ENCODE measurements at places on chromosomes 12 and 14.

DNA sequence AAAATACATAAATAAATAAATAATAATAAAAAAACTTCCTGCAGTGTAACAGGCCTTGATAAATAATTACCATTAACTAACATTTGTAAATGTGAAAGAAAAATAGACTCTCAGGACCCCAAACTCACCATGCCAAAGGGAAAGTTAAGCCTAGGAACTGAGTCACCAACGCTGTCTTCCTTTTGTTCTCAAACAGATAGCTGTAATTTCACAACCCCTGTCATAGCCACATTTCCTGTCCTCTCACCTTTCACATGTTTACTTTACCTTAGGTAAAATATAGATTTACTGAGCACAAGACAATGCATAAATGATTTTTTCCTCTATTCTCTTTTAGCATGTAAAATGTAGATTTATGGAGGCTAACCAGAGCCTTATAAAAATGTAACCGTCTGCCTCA lies 35.9 kb upstream of the CHST11 start:
- DNase-seq = no peak

DNA sequence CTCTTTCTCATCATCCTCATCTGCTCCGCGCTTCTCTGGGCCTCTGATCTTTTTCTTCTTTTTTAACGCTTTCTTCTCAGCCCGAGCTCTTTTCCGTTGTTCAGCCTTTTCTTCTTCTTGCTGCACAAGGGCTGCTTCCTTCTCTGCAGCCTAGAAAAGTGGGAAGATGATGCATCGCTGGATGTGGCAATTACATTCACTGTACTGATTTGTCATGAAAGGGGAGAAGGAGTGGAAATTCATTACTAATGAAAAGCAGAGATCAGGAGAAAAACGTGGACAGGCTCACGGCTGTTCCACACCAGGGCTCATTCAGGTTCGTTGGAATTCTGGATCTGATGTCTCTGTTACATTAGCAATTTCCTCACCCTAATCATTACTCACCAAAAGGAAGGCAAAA lies 15.1 kb downstream of the FICD start:
- no peak for DNase-seq

DNA sequence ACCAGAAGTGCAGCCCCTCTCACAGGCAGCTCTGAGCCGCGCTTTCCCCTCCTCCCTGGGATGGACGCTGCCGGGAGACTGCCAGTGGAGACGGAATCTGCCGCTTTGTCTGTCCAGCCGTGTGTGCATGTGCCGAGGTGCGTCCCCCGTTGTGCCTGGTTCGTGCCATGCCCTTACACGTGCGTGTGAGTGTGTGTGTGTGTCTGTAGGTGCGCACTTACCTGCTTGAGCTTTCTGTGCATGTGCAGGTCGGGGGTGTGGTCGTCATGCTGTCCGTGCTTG lies 12.3 kb upstream of the TAMALIN start:
- DNase-seq = no peak

- no peak for DNase-seq
Observed at GRCh38 chr12:53218551-53219291, 11.7 kb upstream of the ITGB7 start.

GRCh38 chr14:63899953-63900352 lies 47.1 kb downstream of the SYNE2 start:
- no peak for DNase-seq

GRCh38 chr14:104888489-104889374 lies 23.7 kb downstream of the CEP170B start:
- no peak for DNase-seq

- DNase-seq = no peak
Observed at GRCh38 chr12:88957358-88957757, 377.1 kb upstream of the KITLG start.
